Inflammatory macrophage treated with lipopolysaccharide for 4 hours (primary cell): ENCODE measurements at places on chromosomes 7 and 10.

DNA sequence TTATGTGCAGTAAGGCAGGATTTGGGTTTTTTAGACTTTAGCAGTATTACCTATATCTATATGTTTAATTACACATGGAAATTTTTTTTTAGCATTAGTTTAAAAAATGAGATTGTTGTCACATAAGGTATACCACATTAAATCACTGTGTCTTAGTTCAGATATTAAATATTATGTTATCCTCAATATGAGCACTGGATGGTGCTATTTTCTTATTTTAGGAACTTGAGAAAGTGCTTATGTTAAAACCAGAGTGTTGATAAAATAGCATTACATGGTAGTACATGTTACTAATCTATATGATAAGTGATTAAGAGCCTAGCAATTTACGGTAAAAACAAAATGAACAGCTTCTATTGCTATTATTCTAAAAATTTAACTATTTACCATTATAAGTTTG, 28.8 kb downstream of the MIOS start:
- peak; percentile 61 for DNase-seq

- no peak for DNase-seq
These were observed 8.0 kb upstream of the DMTF1 start for GRCh38 chr7:87144173-87144657.

GRCh38 chr10:14225379-14225778, 105.3 kb downstream of the FRMD4A start:
- DNase-seq = no peak

DNA sequence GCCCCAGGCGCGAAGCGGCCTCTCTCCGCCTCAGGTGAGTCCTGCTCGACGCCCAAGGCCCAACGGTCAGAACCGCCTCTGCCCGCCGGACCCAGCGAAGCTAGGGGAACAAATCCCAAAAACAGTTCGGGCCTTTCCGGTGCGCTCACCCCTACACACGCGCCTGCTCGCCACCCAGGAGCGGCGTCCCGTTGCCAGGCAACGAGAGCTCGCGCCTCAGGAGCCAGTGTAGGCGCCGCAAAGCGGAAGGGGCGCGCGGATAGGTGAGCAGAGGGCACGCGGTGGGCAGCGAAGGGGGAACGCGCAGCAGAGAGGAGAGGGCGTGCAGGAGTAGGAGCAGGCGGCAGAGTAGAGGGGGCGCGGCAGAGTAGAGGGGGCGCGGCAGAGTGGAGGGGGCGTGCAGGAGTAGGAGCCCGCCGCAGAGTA, at the start of the genes DYDC1 and DYDC2:
TSS of gene DYDC1 (minus strand) at position 193 of the 426 bp plus-strand sequence. CDS start 4,154 bp downstream, outside the sequence.
TSS of gene DYDC2 (plus strand) at position 219 of the 426 bp plus-strand sequence. CDS start 5,663 bp downstream, outside the sequence.
- peak; percentile 45 for DNase-seq

DNA sequence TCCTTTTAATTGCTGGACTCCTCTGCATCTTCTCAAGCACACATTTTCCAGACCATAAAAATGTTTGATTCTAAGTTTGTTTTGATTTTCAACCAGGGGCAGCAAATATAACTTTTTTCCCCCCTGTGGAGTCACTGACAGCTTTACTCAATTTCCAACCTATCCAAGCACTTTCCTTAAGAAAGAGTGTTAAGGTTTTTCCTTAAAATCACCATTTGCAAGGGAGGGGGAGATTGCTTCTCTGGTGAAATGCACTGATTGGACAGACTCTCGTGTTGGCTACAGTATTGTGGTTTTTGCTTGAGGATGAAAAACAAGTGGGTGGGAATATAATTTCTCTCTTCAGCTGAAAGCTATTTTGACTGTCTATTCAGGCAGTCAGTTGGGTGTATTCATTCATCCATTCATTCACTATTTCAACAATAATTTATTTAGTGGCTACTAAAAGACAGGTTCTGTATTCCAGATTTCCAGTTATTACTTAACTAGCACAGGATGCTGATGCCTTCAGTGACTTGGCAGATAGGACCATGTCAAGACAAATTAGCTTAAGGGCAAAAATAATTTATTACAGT, 146.3 kb downstream of the BAMBI start:
- DNase-seq = no peak

- DNase-seq = no peak
These were observed 112.5 kb upstream of the IGFBP3 start for GRCh38 chr7:46033592-46033991.

DNA sequence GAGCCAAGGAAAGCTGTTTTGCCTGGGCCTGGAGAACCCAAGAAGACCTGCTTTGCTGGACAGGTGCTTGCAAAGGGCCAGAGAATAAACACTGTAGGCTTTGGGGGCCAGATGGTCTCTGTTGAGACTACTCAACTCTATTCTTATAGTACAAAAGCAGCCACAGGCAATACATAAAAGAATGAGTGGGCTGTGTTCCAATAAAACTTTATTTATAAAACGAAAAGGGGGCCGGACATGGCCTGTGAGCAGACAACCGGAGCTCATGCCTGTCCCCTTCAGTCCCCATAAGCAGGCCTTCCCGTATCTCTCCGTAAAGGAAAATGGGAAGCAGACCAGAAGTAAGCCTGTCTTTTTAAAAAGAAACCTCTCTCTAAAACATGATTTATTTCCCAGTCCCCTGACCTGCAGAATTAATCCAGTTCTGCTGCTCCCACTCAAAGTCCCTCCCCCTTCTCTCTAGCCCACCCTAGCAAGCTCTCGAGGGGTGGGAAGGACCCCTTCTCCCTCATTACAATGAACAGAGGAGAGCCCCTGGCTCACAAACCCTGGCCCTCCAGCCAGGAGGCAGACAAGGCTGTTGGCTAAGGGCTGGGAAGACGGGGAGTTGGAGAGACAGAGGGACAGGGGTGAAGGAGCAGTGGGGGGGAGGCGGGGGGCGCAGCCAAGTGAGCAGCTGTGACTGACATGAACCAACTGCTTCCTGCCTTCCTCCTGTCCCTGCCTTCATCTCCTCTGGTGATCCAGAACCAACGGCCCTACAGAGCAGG, 177.8 kb downstream of the NEURL1 start:
- no peak for DNase-seq

- no peak for DNase-seq
These were observed 13.7 kb downstream of the COPG2 start for GRCh38 chr7:130654850-130655249.

- no peak for DNase-seq
These were observed 508.2 kb downstream of the ZWINT start for GRCh38 chr10:55852900-55853299.

GRCh38 chr7:42928754-42929153, 3.2 kb downstream of the PSMA2 start:
- no peak for DNase-seq

GRCh38 chr10:4217653-4218052, 432.6 kb upstream of the KLF6 start:
- no peak for DNase-seq

- peak; percentile 88 for DNase-seq
These were observed 85.8 kb downstream of the GSAP start for GRCh38 chr7:77330169-77330882.

- no peak for DNase-seq
These were observed 8.7 kb downstream of the ZNF365 start for GRCh38 chr10:62382831-62383230.

- DNase-seq = no peak
These were observed 150.2 kb upstream of the FZD8 start for GRCh38 chr10:35792291-35792690.

DNA sequence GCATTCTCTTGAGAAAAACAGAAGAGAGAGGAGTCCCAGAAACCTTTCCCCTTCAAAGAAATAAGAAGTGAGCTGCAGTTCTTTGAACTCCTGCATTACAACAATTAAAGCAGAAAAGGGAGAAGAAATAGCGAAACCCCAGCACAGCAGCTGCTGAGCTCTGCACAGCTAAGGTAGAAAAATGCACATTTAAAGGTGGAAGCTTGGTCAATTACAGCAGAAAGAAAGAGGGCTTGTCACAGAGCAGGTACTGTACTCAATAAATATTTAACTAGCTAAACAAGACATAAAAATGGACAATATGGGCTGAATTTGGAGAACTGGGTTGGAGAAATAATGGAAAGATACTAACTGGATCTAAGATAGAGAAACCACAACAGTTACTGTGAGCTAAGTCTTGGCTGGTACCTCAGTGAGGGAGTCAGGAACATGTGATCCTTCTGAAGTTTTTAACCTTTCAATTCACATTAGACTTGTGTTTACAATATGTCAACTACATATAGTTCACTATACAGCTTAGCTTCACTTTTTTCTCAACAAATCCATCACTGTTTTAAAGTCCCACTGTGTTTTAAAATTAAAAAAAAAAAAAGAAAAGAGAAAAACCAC, 332.5 kb downstream of the ELMO1 start:
- DNase-seq = no peak

DNA sequence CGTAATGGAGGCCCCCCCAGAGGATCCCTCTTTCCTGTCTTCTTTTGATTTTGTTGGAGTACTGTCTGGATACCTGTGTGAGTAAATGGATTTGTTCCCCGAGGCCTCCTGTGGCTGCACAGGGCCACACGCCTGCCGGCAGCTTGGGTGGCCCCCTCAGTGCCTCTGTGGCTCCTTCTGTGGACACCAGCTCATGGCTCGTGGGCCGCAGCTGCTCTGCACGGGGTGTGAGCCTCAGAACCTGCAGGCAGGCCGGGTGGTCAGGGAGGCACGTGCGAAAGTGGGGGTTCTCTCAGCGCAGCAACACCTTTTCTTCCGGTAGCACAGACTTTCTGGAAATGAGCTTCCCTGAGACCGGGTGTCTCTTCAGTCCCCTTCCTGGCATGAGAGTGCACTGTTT, 70.3 kb downstream of the WDR37 start:
- DNase-seq = no peak

DNA sequence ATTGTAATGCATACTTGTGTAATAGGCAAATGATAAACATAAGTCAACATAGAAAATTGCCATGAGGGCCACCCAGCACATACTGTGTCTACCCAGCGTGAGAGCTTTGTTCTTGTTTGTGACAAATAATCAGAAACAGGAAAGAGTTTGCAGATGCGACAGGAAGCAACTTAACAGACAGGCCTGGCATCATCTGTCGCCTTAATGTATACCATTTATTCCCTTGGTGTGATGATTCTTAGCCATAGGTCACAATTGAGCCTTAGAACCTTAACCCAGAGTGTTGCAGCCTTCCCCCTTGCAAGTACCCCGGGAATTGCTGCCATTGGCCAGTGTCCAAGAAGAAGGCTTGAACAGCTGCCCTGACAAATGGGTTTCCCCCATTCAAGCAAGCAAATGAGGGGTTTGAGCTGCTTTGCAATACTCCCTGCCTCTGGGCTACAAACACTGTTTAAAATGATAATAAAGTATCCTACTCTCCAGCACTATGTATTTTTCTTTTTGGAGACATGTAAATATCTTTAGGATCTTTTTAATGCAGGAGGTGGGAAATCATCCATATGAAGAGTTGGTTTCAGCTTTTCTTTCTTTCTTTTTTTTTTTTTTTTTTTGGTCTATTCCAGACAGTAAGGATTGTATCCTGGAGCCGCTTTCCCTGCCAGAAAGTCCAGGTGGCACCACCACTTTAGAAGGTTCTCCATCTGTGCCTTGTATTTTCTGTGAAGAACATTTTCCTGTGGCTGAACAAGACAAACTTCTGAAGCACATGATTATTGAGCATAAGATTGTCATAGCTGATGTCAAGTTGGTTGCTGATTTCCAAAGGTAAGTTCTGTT, 80.0 kb downstream of the ZNF277 start:
- no peak for DNase-seq

DNA sequence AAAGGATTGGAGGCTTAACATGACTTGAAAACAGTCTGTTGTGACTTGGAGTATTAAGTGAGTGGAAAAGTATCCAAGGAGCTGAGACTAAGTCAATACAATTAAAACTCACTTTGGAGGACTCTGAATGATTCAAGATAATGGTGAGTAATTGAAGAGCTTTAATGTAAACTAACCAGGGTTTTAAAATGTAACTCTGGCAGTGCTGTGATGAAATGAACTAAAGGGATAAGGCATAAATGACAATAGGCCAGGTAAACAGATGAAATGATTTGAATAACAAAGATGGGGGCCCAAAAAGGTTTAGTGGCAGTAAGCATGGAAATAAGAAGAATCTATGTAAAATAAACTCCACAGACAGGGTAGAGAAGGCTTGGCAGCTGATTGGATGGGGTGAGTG, 316.5 kb upstream of the CACNA2D1 start:
- no peak for DNase-seq

DNA sequence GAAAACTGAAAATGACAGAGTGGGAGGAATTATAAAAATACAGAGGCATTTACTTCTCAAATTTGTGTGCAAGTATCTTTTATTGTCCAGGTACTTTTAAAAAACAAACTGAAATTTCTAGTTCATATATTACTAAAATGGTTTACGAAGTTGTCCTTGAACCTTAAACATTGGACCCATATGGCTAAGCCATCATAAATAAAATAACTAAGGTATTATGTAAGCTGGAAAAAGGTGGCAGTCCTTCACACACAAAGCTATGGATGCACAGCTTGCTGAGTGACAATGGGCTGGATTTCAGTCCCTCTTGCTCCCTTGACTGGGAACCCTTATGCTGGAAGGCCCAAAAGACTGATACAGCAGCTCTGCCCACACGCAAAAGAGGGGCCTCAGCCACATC, 66.1 kb downstream of the COBL start:
- DNase-seq = no peak

- DNase-seq = peak; percentile 7
These were observed 495 bp downstream of the EIF3B start for GRCh38 chr7:2354939-2355704.

GRCh38 chr10:44071479-44071878, 313.4 kb downstream of the CXCL12 start:
- DNase-seq = no peak

- no peak for DNase-seq
These were observed 1021.3 kb downstream of the XPNPEP1 start for GRCh38 chr10:108901781-108902618.

DNA sequence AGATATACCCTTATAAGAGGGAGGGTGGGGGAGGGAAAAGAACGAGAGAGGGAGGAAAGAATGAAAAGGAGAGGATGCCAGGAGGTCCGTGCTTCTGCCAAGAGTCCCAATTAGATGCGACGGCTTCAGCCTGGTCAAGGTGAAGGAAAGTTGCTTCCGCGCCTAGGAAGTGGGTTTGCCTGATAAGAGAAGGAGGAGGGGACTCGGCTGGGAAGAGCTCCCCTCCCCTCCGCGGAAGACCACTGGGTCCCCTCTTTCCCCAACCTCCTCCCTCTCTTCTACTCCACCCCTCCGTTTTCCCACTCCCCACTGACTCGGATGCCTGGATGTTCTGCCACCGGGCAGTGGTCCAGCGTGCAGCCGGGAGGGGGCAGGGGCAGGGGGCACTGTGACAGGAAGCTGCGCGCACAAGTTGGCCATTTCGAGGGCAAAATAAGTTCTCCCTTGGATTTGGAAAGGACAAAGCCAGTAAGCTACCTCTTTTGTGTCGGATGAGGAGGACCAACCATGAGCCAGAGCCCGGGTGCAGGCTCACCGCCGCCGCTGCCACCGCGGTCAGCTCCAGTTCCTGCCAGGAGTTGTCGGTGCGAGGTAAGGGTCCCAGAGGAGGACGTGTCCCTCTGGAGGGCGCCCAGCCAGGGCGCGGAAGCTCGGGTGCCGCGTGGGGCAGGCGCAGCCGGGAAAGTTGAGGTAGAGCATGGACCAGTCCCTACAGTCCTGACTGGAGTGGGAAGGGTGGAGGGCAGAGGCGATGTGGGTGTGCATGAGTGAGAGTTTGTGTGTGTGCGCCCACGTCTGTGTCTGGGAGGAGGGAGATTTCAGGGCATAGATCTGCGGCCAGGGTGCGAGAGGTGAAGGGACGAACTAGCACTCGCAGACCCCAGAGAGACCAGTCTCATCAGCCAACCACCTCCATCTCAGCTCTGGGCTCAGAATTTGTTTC, 844 bp downstream of the GRM3 start:
- DNase-seq = no peak
